ENCODE measurements at places on chromosomes 16 and 17.
A peak's percentile ranks its signal among the peaks of the same experiment; 100 is the strongest.

DNA sequence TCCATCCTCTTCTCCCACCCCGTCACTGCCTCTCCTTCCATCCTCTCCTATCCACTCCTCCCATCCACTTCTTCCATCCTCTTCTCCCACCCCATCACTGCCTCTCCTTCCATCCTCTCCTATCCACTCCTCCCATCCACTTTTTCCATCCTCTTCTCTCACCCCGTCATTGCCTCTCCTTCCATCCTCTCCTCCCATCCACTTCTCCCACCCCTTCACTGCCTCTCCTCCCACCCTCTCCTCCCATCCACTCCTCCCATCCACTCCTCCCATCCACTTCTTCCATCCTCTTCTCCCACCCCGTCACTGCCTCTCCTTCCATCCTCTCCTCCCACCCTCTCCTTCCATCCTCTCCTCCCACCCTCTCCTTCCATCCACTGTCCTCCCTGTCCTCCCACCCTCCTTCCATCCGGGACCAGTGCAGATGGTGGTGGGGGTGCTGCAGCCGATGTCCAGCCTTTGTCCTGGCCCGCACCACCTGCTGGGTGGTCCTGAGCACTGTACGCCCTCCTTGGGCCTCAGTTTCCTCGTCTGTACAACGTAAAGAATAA, 1.1 kb downstream of the WFIKKN1 start:
- H3K27me3 ChIP-seq = no peaks in the 10 kb centered on the region
- no peak for DNase-seq
- H3K27ac ChIP-seq = no peak overlapping the region
- H3K36me3 ChIP-seq = no peaks in the 10 kb centered on the region
- no peak overlapping the region for H3K4me3 ChIP-seq
- peaks cover 13% of the 10 kb centered on the region for H3K4me1 ChIP-seq

DNA sequence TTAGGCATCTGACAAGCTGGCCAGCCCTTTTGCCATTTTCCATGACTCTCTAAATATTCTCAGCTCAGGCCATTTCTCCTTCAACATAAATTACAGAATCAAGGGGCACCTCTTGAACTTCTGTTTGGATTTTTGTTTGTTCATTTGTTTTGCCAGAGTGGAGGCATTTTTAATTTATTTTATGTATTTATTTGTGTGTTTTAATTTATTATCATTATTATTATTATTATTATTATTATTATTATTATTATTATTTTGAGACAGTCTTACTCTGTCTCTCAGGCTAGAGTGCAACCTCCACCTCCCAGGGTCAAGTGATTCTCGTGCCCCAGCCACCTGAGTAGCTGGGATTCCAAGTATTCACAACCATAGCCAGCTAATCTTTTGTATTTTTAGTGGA, 1578.0 kb downstream of the CDH8 start:
- H3K27me3 ChIP-seq = no peaks in the 10 kb centered on the region
- H3K36me3 ChIP-seq = no peaks in the 10 kb centered on the region
- no peak overlapping the region for H3K4me3 ChIP-seq
- DNase-seq = no peak
- no peaks in the 10 kb centered on the region for H3K4me1 ChIP-seq
- no peak overlapping the region for H3K27ac ChIP-seq

DNA sequence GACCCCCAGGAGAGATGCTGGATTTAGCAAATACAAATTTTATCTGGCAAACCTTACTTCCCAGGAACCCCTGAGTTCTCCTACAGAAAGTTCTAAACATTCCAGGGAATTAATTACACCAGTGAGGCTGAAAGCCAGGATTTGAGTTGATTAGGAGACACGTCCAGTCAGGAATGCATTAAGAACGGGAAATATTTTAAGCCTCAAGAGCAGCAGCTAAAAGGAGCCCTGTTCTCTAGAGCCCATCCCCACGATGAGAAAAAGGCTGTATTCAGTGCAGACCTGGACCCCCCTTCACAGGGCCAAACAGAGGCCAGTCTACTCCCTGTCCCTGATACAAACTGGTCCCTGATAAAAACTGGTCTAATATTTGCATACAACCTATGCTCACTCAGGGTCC, 55.0 kb downstream of the VAT1L start:
- H3K4me3 ChIP-seq = no peak overlapping the region
- H3K4me1 ChIP-seq = no peaks in the 10 kb centered on the region
- H3K27me3 ChIP-seq = no peaks in the 10 kb centered on the region
- no peaks in the 10 kb centered on the region for H3K36me3 ChIP-seq

GRCh38 chr16:70767377-70768202, 33.4 kb downstream of the VAC14 start:
- no peaks in the 10 kb centered on the region for H3K27me3 ChIP-seq
- H3K27ac ChIP-seq = peak overlapping the region; percentile 58
- peaks cover 25% of the 10 kb centered on the region for H3K4me1 ChIP-seq
- no peak overlapping the region for H3K4me3 ChIP-seq
- DNase-seq = peak; percentile 80
- H3K36me3 ChIP-seq = peaks cover 20% of the 10 kb centered on the region

- no peaks in the 10 kb centered on the region for H3K27me3 ChIP-seq
- no peak overlapping the region for H3K4me3 ChIP-seq
- no peak for DNase-seq
- H3K27ac ChIP-seq = no peak overlapping the region
- H3K36me3 ChIP-seq = no peaks in the 10 kb centered on the region
- H3K4me1 ChIP-seq = no peaks in the 10 kb centered on the region
These were observed 143.4 kb downstream of the HS3ST4 start for GRCh38 chr16:25835126-25835525.

DNA sequence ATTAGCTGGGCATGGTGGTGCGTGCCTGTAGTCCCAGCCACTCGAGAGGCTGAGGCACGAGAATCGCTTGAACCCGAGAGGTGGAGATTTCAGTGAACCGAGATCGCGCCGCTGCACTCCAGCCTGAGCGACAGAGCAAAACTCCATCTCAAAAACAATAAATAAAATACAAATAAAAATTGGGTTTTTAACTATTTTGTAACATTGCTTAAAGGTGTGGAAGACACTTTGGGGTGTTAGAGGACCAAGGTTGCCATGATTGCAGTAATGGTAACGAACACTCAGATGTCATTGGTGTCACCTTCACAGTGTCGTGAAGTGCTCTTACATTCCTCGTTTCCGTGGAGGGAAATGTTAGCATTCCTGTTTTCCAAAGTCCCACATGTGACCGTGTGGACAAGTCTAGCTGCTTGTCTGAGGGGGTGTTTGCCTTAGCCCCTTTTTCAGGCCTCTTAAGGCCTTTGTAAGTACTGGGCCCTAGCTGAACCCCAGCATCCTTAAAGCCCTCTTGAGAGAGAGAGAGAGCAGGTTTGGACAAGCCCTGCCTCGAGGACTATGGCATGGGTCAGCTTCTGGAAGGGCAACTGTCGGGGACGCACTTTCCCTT, 8.6 kb downstream of the C16orf96 start:
- DNase-seq = peak; percentile 25
- no peaks in the 10 kb centered on the region for H3K36me3 ChIP-seq
- no peaks in the 10 kb centered on the region for H3K4me1 ChIP-seq
- no peak overlapping the region for H3K4me3 ChIP-seq

DNA sequence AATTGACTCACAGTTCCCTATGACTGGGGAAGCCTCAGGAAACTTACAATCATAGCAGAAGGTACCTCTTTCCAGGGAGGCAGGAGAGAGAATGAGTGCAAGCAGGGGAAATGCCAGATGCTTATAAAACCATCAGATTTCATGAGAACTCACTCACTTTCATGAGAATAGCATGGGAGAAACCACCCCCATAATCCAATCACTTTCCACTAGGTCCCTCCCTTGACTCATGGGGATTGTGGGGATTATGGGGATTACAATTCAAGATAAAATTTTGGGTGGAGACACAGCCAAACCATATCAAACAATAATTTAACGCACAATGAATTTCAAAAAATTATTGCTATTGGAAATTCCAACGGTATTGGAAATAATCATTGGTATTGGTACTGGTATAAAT, 15.1 kb downstream of the ABCA9 start:
- H3K27ac ChIP-seq = no peak overlapping the region
- H3K4me3 ChIP-seq = no peak overlapping the region
- H3K27me3 ChIP-seq = no peaks in the 10 kb centered on the region
- H3K4me1 ChIP-seq = peaks cover 16% of the 10 kb centered on the region
- DNase-seq = no peak

DNA sequence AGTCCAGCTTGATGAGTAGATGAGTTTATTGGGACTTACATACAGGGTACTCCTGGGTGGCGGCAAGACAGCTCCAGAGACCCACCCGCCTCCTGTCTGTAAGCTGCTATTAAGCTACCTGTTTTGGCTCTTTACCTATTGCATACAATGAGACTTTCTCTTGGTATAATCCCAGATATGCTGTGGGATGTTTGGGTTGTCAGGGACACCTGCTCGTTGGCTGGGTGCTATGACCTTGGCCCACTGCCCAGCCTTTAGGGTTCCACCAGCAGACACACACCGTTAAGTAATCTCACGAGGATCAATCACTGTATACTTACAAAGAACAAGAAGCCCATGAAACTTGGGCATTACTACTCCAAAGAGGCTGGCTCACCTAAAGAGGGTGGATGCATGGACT, 116.4 kb downstream of the NPIPB5 start:
- H3K36me3 ChIP-seq = no peaks in the 10 kb centered on the region
- no peak overlapping the region for H3K4me3 ChIP-seq
- H3K4me1 ChIP-seq = no peaks in the 10 kb centered on the region
- H3K27ac ChIP-seq = no peak overlapping the region
- no peaks in the 10 kb centered on the region for H3K27me3 ChIP-seq
- no peak for DNase-seq

- H3K4me1 ChIP-seq = peaks cover 20% of the 10 kb centered on the region
- DNase-seq = no peak
- H3K4me3 ChIP-seq = no peak overlapping the region
- H3K36me3 ChIP-seq = no peaks in the 10 kb centered on the region
- H3K27ac ChIP-seq = peak overlapping the region; percentile 76
These were observed 22.2 kb downstream of the TEX2 start for GRCh38 chr17:64240741-64241347.

DNA sequence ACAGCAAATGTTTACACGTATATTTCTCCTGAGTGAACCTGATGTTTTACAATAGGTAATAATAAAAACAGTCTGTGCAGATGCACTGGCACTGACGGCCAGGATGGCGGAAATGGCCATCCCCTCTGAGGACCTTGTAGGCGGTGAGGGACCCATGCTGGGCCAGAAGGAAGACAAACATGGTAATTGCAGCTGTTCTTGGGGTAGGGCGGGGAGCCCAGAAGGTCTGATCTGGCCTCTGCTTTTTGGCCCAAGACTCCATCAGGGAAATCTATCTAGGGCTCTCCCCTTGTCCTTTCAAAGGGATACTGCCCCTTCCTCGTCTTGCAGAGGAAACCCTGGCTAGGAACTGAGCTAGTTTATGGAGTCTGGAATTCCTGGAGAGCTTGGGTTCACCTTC, 7.4 kb upstream of the LGALS9 start:
- H3K4me1 ChIP-seq = no peaks in the 10 kb centered on the region
- DNase-seq = no peak
- H3K4me3 ChIP-seq = no peak overlapping the region
- H3K36me3 ChIP-seq = no peaks in the 10 kb centered on the region

- DNase-seq = no peak
- peak overlapping the region; percentile 75 for H3K27ac ChIP-seq
- H3K36me3 ChIP-seq = peaks cover 41% of the 10 kb centered on the region
- no peaks in the 10 kb centered on the region for H3K27me3 ChIP-seq
- peaks cover 65% of the 10 kb centered on the region for H3K4me1 ChIP-seq
- H3K4me3 ChIP-seq = no peak overlapping the region
These were observed 29.6 kb upstream of the FAAP100 start for GRCh38 chr17:81581758-81582157.

DNA sequence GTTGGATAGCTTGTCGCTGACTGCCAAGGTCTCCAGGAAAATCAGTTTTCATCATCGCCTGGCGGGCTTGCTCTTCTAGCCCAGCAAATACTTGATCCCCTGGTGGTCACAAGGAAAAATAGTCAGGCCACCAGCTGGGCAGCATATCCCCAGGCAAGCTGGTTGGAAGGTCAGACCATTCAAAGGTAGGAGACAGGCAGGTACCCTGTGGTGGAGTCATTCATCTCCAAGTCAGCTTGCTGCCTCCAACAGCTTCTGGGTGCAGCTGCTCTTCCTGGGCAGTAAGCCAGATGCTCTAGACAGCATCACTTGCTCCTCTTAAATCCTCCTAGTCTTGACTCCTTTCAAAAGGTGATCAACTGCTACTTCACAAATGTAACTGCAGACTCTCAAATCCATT, 16.0 kb downstream of the ZNF821 start:
- no peak for DNase-seq
- no peaks in the 10 kb centered on the region for H3K4me1 ChIP-seq
- no peaks in the 10 kb centered on the region for H3K27me3 ChIP-seq
- H3K4me3 ChIP-seq = no peak overlapping the region
- H3K27ac ChIP-seq = no peak overlapping the region
- H3K36me3 ChIP-seq = peaks cover 24% of the 10 kb centered on the region

- H3K4me3 ChIP-seq = peak overlapping the region; percentile 58
- H3K27ac ChIP-seq = peak overlapping the region; percentile 88
- H3K27me3 ChIP-seq = no peaks in the 10 kb centered on the region
- peak; percentile 93 for DNase-seq
- peaks cover 32% of the 10 kb centered on the region for H3K4me1 ChIP-seq
- no peaks in the 10 kb centered on the region for H3K36me3 ChIP-seq
These were observed 158.5 kb upstream of the RPH3AL start for GRCh38 chr17:511001-511698.

DNA sequence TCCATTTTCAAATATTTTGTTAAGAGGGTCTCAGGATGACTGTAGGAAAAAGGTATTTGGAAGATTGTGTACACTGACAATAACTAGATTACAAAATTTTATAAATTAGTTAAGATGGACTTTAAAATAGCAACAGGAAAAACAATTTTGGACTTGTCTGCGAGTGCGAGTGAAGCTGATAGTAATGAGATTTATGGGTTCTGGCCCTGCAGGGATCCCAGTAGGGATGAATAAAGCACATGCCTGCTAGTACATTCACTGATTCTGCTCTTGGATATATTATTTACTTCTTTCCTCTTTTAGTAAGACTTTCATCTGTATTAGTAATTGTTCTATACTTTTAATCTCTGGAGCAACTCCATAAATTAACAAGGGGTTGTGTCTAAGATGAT, 28.2 kb downstream of the PRKCA start:
- no peaks in the 10 kb centered on the region for H3K4me1 ChIP-seq
- DNase-seq = no peak
- no peaks in the 10 kb centered on the region for H3K36me3 ChIP-seq

GRCh38 chr17:78269955-78270381, 38.5 kb downstream of the TMEM235 start:
- DNase-seq = peak; percentile 25
- H3K4me3 ChIP-seq = no peak overlapping the region
- H3K4me1 ChIP-seq = no peaks in the 10 kb centered on the region
- H3K36me3 ChIP-seq = no peaks in the 10 kb centered on the region

DNA sequence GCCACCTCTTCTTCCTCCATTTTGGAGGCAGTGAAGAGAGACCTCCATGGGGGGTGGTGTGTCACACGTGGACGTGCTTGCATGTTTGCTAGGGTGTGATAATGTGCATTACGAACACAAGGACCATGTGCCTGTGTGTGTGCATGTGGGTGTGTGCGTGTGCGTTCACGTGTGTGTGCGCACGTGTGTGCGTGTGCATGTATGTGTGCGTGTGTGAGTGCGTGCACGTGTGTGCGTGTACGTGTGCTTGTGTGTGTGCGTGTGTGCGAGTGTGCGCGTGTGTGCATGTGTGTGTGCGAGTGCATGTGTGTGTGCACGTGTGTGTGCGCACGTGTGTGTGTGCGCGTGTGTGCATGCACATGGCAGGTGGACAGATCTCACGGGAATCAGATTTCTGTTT, 29.5 kb downstream of the RNF213 start:
- no peaks in the 10 kb centered on the region for H3K4me1 ChIP-seq
- H3K27ac ChIP-seq = no peak overlapping the region
- no peak for DNase-seq
- H3K27me3 ChIP-seq = no peaks in the 10 kb centered on the region
- H3K4me3 ChIP-seq = no peak overlapping the region
- H3K36me3 ChIP-seq = peaks cover 66% of the 10 kb centered on the region

All from osteoblast (primary cell).